ENCODE measurements at places on chromosomes 2 and 18.
A peak's percentile ranks its signal among the peaks of the same experiment; 100 is the strongest.

GRCh38 chr2:100292022-100292580 lies 30.2 kb downstream of the LONRF2 start:
- DNase-seq, result peak; percentile 61

DNA sequence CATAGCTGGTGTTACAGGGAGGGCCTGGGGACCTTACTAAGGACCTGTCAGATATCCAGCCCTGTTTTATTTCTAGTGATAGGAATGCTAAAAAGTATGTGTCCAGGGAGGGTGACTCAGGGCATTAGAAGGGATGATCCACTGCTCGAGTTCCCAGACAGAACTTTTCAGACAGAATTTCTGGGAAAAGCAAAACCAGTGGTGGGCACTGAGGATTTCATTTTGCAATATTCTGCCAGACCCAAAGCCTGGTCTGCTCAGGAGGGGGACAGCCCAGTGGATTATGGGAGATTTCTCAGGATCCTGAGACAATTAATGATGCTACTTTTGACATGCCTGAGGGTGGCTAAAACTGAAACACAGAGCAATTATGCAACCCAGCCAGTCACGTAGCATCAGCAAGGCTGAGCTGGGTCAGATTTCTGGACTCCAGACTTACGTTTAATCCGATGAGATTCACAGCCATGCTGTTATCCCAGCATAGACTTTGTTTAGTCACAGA lies 4.7 kb upstream of the KCNE4 start:
- no peak for DNase-seq

DNA sequence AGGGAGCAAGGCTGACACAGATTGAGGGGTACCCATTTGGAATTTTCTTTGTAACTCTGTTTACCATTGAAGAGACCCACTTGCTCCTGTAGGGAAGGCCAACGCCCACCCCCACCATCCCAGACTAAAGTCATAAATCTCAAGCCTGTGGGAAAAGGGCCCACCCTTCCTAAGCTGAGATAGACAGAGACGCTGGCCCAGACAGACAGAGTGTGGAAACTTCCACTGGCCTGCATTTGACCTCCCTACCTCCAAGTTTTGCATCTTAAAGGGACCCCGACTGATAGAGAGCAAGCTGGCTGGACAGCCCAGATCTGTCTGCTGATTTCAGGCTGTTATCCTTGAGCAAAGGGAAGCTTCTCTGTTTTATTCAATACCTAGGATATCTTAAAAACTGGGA lies 48.2 kb upstream of the SLC14A2 start:
- no peak for DNase-seq

GRCh38 chr2:10501451-10501961 lies 53.4 kb upstream of the ODC1 start:
- no peak for DNase-seq

DNA sequence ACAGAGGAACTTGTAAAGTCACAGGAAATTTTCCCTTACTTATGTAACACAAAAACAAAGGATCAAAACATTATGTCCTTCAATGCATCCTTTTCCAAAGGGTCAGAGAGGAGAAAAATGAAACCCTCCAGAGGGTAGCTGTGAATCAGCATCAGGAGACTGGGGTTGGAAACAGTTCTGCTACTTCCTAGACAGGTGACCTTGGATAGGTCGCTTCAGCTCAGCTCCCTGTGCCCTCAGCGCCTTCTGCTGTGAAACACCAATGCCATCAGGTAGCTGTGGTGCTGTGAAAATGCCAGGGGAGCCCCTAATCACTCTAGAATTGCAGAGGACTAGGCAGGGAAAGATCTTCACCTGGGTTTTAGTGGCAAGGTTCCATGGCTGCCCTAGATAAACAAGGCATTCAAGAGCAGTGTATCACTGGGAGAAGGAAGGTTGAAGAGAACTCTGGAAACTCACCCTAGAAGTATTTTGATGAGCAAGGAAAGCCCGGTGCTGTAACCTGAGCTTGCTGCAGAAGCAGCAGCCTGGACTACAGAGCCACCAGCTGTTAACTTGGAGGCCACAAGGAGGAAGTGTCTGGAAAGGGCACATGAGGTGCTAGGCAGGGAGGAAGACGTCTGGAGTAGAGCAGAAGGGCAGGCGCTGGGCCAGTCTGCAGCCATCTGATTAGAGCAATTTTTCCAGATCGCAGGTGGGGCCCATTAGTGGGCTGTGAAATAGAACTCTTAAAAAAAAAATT lies 100.7 kb upstream of the MCFD2 start:
- peak; percentile 53 for DNase-seq

- DNase-seq, result no peak
These were observed 217.7 kb downstream of the AGAP1 start for GRCh38 chr2:235711527-235711926.

GRCh38 chr2:10864861-10865636 lies 46.7 kb upstream of the KCNF1 start:
- no peak for DNase-seq

- peak; percentile 54 for DNase-seq
These were observed 89.2 kb upstream of the GLS start for GRCh38 chr2:190791347-190791975.

GRCh38 chr18:46182633-46183358 lies 78.6 kb downstream of the HAUS1 start:
- DNase-seq, result no peak

DNA sequence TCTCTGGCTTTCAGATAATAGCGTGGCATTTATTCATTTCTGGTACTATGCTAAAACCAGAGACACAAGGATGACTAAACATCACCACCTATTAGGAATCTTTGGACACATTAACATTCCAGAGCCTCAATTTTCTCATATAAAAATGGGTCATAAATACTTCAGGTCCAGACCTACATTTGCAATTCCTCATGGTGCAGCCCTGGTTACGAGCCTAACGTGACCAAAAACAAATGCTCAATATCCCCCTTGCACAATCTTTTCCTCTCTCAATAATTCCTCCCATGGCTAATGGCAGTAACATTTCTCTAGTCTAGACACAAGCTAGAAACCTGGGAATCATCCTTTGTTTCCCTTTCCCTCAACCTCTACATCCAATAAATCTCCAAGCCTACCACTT lies 112.8 kb upstream of the NABP1 start:
- DNase-seq, result no peak

- no peak for DNase-seq
These were observed 160.8 kb downstream of the KLHL29 start for GRCh38 chr2:23545811-23546210.

DNA sequence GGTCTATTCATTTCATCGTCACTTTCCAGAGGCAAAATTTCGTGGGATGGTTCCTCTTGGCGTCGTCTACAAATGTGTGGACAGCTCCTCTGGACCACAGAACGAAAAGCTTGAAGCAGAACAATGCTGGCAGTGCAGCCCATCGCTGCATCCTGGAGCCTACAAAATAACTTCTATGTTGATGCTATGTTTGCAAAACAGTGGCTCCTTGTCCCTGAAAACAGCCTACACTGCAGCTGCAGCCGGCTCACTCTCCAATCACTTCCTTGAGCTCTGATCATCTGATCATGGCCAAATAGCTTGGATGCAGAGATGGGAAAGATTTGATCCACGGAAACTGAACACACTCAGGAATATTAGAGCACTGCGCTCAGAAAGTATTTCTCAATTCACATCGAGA lies 60.0 kb downstream of the DOCK10 start:
- no peak for DNase-seq

- DNase-seq, result no peak
These were observed 49.1 kb downstream of the SLC9A4 start for GRCh38 chr2:102522162-102522561.

DNA sequence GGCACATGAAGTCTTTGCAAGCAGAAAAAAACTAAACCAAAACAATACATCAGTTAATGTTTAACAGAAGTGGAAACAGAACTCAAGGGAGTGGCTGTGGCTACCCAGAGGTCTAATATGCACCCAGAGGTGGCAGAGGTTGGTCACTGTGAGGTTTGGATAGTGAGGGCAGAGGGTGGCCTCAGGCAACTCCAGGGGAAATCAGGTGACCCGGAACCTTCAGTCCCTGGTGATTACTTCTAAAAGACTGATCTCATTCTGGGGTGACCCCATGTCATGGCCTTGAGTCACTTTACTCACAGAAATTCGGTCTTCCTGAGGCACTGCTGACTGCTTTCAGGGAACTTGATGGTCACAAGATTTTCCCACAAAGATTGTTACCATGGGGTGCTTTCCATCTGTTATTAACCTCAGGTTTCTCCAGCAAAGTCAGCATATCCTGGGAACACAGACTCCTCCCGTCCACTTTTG lies 99.4 kb downstream of the TMEM17 start:
- no peak for DNase-seq

DNA sequence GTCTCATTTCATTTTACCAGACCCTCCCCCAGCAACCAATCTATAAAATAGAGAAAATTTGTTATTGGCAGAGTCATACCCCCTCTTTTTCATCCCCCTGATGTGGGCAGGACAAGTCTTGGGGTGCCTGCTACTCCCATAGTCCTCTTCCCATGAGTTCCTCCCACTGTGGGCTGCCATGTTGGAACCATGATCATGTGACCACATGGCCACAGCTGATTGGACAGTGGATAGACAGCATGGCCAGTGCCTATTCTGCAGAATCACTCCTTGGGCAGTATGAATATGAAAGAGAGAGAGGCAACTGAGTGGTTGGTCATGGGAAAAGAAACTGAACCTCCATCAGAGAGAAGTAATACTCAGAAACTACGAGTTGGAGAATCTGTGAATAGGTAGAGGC lies 84.9 kb downstream of the PDCL3 start:
- DNase-seq, result no peak

DNA sequence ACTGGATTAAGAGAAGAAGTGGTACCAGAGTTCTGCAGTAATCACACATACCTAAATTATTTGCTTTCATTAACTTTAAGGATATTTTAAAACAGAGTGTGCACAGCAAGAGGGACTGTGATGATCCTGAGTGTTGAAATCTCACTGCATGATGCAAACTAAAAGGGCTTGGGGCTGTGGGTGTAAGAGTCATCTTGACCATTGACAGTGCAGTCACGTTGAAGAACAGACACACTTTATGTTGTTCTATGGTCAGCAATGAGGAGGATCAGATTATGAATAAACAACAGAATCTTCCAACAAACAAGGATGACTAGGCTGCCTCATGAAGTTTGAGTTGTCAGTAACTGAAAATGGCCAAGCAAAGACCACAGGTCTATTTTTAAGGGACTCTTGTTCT lies 87.2 kb upstream of the GALNT5 start:
- no peak for DNase-seq

- DNase-seq, result peak; percentile 2
These were observed 919 bp upstream of the SCN2A start for GRCh38 chr2:165238295-165238694.

DNA sequence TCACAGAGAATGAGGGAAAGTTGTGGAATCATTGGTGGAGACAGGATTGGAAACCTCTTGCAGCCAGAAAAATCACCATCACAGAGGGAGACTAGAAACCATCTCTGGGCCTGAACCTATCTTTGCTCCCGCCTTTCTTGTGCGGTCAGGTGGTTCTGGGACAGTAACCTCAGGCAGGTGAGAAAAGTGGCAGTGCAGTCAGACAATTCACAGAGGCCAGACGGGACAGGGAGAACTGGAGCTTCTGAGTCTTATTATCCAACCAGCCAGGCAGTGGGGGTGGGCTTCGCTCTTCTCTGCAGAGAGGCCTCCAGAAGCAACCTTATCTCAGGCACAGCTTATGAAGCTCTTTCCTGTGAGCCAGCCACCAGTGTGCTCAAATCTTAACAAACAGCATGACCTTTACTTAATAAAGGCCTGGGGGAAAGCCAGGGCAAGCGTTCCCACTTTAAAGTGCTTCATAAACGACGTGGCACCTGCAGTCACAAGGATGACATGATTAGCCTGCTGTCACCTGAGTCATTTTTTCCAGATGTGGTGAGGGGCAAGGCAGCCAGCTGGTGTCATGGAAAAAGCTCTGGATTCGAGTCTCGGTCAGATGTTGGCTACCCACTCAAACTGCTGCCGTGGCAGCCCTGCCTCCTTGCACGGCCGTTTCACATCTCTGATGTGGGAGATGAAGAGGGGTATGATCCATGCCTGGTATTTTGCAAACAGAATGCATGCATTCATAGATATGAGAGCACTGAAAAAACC lies 109.7 kb downstream of the B3GNT2 start:
- DNase-seq, result no peak

DNA sequence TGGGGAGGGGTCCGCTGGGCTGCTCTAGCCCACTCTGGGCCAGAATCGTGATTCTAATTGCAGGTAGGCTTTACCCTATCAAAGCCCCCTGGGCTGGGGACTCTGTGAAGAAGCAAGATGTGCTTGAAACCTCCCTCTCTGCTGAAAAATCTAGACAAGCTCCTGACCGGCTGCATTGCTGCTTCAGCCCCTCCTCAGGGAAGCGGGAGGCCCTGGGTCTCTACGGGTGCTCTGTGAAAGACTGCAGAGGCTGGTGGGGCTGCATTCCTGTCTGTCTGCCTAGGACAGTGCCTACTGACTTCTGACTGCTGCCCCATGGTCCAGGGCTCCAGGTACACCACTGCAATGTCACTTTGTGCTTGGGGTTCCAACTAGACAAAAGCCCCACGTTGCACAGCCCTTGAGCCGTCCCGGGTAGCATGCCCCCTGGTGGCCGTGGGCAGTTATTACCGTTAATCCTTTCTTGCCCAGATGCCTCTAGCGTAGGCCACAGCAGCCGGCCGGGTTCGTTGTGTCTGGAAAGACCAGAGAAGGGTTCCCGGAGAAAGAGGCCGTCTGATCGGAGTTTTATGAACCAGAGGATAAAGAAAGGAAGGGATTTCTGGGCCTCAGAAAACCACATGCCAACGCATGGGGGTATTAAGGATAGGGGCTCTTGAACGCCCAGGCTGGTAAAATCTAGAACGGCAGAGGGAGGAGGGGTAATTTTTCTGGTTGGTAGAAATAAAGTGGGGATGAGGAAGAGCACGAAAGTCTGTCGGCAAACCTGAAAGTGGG lies 15.9 kb upstream of the C1QL2 start:
- DNase-seq, result peak; percentile 34

DNA sequence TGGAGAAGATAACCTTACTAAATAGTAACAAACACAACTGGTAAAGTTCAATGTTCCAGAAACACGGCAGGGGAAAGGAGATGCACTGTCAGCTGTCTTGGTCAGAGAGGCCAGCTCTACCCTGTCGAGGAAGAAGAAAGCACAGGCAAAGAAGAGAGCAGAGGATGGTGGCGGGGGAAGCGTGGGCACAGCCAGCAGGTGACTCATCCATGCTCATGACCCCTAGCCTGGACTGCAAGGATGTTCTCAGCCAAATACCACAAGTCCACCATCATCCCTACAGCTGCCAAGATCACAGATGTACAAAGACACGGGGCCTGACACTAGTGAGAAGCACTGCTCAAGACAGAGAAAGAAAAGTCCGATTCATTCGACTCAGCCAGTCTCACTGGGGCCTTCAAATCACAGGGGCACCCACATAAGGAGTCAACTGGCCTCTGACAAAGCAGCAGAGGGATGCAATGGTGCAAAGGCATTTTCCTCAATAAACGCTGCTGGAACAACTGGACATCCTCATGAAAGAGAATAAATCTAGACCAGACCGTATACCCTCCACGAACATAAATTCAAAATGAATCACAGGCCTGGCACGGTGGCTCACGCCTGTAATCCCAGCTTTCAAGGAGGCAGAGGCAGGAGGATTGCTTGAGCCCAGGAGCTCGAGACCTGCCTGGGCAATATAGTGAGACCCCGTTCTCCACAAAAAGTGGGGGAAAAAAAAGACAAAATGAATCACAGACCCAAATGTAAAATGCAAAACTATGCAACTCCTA lies 5.6 kb downstream of the DTYMK start:
- peak; percentile 83 for DNase-seq

All from RKO (cell line).